CD4-positive, alpha-beta T cell treated with Interleukin-1 beta for 1 hour (primary cell): ENCODE measurements at places on chromosomes 6 and 20.

DNA sequence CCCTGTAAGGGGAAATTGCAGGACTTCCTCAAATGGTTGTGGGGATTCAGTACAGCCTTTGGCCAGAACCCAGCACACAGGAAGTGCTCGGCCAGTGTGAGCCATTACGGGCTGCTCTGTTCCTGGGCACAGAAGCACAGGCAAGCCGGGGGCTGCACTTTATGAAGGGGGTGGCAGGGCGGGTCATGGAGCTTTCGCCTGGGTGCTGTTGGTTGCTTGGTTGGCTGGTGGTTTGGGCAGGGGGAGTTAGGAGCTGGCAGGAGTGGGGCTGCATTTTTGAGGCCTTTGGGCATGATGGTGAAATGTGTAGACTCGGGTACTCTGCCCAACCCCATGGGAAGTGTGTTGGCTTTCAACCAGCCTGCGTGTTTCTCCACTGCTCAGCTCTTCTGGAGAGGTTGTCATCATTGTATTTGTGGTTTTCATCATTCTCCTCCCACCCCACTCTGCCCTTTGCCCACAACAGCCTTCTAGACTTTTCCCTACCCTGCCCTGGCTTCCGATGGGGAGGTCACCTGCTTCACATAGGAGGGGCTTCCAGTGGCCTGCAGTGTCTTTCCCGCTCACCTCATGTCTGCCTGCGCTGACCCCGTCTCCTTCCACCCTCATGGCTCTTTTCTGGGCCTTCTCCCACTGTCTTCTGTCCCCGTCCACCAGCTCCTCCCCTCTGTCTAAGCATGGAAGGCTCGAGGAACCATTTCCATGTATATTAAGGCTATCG lies 16.1 kb upstream of the RBM38 start:
- peak; percentile 62 for DNase-seq

DNA sequence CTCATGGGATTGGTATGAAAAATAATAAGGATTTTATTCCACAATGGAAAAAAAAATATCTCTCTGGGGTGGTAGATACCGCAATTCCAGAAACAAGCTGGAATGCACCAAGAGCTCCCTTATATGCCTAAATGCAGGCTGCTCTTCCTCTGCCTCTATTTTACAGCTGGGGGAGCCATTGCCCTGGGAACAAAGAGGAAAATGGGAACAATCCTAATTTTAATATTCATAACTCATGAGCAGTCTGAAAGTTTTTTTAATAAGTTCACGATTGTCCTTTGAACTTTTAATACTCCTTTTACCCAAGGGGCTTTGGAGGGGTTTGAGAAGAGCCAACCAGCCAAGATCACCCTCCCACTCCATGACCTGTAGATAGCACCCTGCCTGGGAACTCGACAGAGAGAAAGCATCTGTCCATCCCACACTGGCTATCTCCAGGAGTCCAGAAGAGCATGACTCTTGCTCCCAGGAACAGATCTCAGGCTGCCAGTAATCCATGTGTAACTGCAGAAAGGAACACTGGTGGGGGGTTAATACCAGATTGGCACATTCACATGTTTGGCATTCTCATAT lies 74.7 kb downstream of the CD83 start:
- no peak for DNase-seq

- DNase-seq: peak; percentile 34
Measured at GRCh38 chr6:6386010-6386409, 65.5 kb upstream of the F13A1 start.

GRCh38 chr20:17807651-17808050 lies 107.9 kb downstream of the BANF2 start:
- DNase-seq: no peak

DNA sequence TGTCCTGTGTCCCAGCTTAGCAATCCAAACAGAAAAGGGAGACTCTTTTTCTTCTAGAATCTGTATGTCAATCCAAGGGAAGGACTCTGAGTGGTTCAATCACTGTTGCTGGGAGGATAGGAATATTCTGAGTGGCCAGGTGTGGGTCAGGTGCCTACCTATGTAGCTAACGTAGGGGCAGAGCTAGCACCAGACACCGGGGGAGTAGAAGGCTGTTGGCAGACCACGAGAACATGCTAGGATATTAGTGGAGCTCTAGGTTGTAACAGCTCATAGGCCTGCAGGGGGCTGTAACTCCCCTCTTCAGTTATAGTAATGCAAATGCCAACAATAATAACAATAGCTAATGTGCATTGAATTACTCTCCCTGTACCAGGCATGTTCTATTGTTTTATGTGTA lies 39.8 kb upstream of the EPB41L1 start:
- DNase-seq: no peak

GRCh38 chr6:44074439-44074812 lies 52.8 kb downstream of the MRPL14 start:
- peak; percentile 70 for DNase-seq

GRCh38 chr6:107676042-107676441 lies 148.1 kb downstream of the SCML4 start:
- no peak for DNase-seq

DNA sequence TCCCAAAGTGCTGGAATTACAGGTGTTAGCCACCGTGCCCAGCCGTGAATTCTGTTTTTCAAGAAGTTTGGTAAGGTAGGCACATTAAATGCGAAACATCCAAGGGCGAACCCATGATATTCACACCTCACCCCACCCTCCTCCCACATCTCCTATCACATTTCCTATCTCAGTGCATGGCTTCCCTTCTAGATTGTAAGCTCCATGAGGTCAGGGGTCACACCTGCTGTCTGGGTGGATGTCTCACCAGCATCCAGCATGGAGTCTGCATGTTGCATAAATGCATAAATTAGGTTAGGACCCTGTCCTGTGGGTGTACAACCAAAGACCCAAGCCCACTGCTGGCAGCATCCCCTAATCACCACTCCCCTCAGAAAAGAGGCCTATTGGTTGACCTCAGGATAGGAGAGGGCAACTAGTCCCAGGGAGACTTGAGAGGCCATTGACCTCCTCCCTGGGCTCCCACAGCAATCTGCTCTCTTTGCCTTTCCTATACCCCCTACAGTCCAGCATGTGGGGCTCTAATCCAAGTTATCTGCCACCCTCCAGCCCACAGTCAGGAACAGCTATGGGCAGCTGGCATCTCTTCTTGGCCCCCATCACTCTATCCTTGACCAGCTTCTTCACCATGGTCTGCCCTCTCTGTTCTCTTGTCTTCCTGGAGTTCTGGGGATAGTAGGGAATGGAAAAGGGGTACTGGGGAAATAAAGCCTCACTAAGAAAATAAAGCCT lies 4.2 kb downstream of the PRRT1 start:
- DNase-seq: no peak

DNA sequence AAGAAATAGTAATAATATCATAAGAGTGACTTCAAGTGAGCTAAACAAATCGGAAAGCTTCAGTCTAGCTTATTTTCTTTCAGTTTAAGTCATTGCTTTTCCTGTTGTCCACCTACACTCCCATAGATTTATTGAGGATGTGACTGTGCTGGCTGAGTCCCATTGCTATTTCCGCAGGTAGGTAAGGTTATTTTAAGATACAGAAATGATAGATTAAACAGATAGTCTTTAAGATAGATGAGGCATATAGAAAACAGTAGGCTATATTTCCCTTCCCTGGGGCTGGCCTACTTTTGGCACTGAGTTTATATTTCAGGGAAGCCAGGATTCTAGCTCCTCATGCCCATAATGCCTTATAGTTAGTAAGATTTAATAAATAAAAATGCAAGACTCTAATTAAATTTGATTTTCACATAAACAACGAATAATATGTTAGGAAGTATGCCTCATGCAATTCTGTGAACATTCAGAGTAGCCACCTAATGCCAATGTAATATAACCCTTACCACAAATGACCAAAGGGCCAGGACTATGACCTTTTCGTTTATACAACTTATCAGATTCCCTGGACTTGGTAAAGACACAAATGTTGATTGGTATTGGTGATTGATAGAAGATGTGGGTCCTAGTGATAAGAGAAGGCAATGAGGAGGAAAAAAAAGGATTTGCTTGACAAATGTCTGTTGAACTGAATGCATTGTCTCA lies 1079.3 kb downstream of the EPHA7 start:
- no peak for DNase-seq

DNA sequence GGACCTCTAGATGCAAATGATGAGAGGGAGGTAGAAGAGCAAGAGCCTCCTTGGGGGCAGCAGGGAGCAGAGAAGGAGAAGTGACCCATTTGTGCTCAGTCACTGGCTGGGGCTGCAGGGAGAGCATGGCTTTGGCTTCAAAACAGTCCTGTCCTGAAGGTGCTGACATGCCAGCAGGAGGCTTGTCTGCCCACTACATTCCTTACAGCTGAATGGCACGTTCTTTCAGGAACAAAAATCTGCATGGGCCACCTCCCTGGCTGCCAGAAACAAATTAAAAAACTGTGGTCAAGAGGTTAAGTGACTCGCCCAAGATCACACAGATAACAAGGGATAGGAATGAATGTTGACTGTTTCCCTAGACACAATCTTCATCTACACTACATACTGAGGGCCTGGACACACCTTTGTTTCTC lies 188.8 kb downstream of the HIVEP2 start:
- DNase-seq: no peak

DNA sequence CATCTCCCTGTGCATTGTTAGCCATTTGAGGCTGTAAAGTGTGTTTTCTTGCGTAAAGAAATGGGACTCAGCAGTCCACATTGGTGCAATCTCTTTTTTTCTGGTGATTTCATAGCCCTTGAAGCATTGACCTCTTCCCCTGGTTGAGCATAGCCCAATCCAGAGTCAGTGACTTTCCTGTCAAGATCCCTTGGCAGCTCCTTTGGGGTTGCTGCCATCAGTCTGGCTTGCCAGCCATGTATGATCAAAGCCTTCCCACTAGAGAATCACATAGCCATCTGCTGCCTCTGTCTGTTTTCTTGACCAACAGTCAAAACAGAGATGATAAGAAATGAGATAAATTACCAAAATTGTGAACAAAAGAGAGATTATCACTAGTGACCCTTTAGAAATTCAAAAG lies 19.6 kb downstream of the HLA-A start:
- DNase-seq: no peak

DNA sequence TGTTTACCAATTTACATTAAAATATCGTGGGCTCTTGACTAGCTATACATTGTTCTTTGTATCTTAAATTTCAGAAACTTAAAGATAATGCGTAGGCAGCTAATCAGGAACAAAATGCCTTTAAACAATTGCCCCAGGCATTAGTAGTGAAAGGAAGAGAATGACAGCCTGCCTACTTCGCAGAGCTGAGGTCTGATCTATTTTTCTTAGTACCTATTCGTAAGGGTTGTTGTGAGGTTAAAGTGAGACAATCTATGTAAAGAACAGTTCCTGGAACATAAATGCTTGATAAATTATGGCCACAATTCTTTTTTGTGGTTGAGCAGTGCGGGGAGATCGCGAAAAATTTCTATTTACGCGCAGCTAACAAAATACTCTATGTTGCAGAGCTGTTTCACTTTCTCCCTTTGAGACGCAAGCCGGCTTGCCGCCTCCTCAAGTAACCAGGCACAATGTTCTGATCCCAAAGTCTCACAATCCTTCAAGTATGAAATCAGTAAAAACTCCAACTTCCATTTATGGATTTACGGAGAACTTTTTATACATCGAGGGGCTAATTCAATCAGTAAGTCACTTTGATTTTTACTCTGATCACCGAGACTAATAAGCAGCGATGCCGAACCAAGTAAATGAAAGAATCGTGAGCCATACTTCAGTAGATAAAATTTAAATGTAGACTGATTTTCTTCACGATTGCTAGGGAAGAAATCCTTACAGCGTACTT lies 878 bp upstream of the PNRC1 start:
- peak; percentile 66 for DNase-seq

DNA sequence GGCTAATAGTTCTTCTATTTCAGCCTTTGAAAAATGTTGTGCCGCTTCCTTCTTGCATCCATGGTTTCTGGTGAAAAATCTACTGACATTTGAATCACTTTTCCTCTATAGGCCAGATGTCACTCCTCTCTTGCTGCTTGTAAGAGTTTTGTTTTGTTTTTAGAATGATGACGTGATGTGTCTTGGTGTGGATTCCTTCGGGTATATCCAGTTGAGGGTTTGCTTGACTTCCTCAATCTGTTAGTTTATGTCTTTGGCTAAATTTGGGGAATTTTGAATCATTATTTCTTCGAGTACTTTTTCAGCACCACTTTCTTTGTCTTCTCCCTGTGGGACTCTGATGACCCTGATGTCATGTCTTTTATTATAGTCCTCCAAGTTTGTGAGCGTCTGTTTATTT lies 175.5 kb downstream of the MYLK4 start:
- no peak for DNase-seq

- no peak for DNase-seq
Measured at GRCh38 chr20:34407962-34408474, 44.9 kb downstream of the ITCH start.

GRCh38 chr20:44247586-44248409 lies 690 bp downstream of the GDAP1L1 start:
- DNase-seq: peak; percentile 2

DNA sequence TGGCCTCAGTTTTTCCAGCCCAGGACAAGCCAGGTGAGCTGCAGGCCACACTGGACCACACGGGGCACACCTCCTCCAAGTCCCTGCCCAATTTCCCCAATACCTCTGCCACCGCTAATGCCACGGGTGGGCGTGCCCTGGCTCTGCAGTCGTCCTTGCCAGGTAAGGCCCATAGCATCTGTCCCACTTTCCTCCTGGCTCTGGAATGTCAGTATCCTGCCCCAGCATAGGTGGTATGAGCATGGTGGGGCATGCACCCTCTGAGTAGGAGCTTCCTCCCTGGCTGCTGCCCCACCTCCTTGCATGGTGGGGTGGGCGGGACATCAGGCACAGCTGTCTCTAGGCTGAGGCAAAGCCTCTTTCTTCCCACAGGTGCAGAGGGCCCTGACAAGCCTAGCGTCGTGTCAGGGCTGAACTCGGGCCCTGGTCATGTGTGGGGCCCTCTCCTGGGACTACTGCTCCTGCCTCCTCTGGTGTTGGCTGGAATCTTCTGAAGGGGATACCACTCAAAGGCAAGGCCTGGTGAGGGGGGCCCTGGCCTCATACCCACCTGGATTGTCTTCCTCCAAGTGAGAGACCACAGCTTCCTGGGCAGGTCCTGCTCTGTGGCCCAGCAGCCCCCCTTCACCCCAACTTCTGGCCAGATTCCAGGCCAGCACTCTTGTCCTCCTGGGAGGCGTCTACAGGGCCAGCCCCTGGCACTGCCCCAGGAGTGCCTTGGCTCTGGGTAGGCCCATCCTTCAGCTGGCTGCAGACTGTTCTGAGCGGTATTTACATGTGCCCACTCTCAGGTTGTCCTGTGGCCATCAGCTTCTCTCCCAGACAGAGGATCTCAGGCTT lies 9.1 kb downstream of the PI16 start:
- DNase-seq: peak; percentile 44

- no peak for DNase-seq
Measured at GRCh38 chr6:56526860-56527544, 115.7 kb downstream of the DST start.

GRCh38 chr6:148430897-148431296 lies 88.3 kb downstream of the SASH1 start:
- no peak for DNase-seq
